SJSA1 (cell line): ENCODE measurements at places on chromosomes 6 and 20. TPM values are rescaled to one million over a fixed set of nuclear protein-coding genes. Genes with fewer than 3 reads are reported as not detected.

- no peak for DNase-seq
Observed at GRCh38 chr20:24842918-24843715, 106.0 kb upstream of the CST7 start.

DNA sequence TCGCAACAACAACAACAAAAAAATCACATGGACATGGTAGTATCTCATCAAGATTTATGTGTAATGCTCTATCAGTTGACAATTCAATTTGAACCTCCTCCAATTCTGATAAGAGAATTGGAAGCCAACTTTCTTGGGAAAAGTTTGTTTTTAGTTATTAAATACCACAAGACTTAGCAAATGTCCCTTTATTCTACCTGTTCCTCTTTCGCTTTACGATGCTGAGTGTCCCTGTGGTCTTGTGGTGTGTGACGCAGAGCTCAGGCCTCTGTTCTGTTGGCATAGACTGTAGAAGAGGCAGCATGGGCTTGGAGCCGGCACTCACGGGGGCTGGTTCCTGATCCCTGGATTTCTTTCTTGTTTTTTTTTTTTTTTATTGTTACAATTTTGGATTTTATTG is 76.7 kb downstream of the PSMB1 start:
- no peak for DNase-seq

Gene PDE10A
- 1.7 and 2.4 TPM in 2 replicates for total RNA-seq

DNA sequence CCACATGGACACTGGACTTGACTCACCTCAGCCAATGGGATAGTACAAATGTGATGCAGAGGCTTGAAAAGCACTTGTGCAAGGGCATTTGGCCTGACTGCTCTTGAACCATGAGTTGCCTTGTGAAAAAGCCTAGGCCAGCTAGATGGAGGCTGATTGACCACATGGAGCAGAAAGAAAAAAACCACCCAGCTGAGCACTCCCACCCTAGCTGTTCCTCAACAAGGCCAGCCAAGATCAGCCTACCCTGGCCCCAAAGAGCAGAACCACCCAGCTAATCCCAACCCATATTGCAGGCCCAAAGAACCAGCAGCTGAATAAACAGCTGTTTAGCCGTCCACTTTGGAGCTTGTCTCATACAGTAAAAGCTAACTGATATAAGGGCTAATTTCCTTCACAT is 36.7 kb downstream of the PXDC1 start:
- DNase-seq, result no peak

GRCh38 chr6:21868226-21868625 is 274.7 kb downstream of the SOX4 start:
- no peak for DNase-seq

DNA sequence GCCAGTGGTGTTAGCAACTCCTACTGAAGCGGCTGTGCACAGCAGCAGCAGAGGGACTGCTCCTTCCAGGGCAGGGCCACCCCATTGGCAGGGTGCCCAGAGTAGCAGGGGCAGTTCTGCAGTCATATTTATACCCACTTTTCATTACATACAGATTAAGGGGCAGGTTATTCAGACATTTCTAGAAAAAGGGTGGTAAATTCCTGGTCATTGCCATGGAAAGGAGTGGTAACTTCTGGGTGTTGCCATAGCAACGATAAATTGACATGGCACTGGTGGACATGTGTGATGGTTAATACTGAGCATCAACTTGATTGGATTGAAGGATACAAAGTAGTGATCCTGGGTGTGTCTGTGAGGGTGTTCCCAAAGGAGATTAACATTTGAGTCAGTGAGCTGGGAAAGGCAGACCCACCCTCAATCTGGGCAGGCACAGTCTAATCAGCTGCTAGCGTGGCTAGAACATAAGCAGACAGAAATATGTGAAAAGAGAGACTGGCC is 45.0 kb downstream of the IYD start:
- DNase-seq, result no peak

- no peak for DNase-seq
Observed at GRCh38 chr6:43781941-43782704, 12.1 kb downstream of the VEGFA start.

- DNase-seq, result no peak
Observed at GRCh38 chr6:95208621-95209020, 368.7 kb upstream of the MANEA start.

Gene KHDC1L
- not detected in 2 replicates for total RNA-seq

Gene SRMS
- not detected in 2 replicates for total RNA-seq

- DNase-seq, result no peak
Observed at GRCh38 chr6:15131651-15132061, 114.2 kb upstream of the JARID2 start.

DNA sequence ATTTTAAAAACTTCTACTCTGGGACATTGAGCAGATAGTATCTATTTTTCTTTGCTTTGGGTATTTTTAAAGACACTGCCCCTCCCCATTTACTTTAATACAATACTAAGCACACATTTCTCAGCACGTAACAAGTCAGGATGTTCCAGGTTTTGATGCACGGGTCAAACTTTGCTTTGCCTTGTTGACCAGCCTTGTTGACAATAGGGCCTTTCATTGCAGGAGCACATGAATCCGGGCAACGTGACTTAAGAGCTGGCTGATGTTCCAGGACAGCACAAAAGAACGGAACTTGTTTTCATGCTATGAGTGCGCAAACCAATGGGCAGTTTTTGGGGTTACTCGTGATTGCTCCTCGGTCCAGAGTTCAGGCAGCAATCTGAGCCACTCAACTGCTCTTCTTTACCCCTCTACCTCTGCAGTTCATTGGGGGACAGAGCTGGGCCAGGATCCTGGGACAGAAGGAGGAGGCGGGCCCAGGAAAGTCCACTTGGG is 78.6 kb upstream of the SLC22A16 start:
- DNase-seq, result no peak

DNA sequence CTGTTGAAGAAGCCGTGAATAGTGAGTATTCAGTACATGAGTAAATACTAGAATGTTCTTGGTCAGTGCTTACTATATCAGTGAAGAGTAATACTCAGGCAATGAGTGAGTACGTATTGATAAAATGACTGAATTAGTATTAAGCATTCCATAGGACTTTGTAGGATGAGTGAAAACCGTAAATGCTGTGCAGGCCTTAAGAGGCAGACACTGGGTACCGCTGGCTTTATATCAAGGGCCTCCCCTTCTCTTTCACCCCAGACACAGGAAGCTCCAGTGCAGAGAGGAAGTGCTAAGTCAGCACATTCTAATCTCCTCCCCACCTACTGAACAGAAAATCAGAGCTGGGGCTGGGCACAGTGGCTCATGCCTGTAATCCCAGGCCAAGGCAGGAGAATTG is 24.2 kb downstream of the POFUT1 start:
- DNase-seq, result no peak

- peak; percentile 17 for DNase-seq
Observed at GRCh38 chr20:59784791-59785668, 148.4 kb downstream of the SYCP2 start.

DNA sequence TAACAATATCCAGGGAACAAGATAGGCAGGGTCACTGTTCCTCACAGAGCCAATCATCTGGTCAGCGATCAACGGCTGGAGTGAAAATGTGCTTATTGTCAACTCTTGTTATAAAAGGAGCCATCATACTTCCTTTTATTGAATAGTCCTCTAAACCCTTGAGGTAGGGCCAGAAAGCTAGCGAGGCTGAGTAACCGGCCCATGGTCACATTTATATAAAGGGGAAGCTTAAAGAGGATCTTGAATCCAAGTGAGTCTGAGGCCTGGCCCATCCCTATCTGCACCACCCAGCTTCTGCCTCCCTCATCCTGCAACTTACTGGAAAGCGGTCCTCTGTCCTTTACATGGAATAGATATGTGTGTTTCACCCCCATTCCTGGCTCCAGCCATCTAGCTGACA is 9.5 kb downstream of the PHACTR3 start:
- DNase-seq, result no peak

Gene TP53TG5
- total RNA-seq, result not detected in 2 replicates
